Cortex of kidney (tissue), 1 donor: ENCODE measurements at places on chromosomes 12 and 14.

- DNase-seq = no peak
Observed at GRCh38 chr12:979349-979748, 11.7 kb upstream of the ERC1 start.

DNA sequence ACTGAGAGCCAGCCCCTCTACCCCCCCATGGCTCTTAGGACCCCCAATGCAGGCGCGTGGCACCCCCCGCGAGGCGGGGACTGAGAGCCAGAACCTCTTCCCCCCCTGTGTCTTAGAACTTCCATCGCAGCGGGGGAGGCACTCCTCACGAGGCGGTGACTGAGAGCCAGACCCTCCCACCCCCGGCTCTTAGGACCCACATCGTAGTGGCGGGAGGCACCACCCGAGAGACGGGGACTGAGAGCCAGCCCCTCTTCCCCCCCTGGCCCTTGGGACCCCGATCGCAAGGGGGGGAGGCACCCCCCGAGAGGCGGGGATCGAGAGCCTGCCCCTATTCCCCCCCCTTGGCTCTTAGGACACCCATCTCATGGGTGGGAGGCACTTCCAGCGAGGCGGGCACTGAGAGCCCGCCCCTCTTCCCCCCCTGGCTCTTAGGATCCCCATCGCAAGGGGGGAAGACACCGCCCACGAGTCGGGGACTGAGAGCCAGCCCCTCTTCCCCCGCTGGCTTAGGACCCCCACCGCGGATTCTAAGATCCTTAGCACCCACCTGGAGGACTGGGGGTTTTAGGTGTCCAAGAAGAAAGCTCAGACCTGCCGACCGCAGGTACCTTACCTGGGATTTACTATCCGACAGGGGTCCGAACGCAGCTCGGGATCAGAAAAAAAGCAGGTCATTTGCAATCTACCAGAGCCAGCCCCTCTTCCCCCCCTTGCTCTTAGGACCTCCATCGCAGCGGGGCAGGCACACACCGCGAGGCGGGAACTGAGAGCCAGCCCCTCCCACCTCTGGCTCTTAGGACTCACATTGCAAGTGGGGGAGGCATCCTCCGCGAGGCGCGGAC lies 44.9 kb downstream of the DDX11 start:
- DNase-seq = no peak

GRCh38 chr14:58088961-58089360 lies 63.1 kb downstream of the ARMH4 start:
- DNase-seq = no peak

DNA sequence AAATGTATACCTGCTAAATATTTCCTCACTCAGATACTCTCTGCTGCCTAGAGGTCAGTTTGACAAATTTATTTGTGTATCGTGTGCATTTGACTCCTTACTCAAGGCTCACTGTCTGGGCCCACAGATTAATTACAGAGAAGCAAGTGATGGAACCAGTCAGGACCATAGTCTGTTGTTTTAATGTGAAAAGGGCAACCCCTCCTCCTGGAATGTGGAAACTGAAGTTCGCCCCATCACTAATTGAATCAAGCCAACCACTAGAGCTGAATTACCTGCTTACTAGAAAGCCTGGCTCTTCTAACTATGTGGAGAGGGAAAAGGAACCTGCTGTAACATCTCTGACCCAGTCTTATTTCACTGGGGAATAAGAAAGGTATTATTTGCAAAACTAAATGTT lies 199.9 kb upstream of the KRR1 start:
- DNase-seq = no peak

DNA sequence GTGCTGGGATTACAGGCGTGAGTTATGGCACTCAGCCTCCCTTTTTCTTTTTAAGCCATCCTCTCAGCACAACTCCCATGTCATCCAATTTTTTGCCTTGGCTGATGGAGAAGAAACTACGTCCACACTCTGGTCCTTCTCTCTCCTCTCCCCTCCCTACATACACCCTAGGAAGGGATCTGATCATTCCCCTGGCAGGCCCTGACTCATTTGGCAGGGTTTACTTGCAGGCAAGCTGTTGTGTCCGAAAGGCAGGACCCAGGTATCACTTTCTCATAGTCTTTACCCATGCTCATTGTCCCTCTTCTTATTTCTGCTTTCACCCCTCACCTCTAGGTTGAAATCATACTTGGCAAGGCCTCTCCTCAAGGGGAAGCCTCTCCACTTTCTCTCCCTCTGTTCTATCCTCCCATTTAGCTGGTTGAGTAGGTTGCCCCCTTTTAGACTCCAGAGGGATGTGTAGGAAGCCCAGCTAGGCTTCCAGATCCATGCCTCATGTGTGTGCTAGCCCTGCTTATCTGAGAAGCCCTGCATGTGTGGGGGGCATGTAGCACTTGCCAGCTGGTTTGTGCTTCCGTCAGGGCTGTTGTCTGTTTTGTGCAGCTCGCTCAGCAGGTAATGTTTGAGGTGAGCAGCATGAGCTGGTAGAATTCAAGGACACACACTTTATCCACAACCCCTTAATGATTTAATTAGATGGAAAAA lies 14.8 kb downstream of the GPR19 start:
- no peak for DNase-seq

DNA sequence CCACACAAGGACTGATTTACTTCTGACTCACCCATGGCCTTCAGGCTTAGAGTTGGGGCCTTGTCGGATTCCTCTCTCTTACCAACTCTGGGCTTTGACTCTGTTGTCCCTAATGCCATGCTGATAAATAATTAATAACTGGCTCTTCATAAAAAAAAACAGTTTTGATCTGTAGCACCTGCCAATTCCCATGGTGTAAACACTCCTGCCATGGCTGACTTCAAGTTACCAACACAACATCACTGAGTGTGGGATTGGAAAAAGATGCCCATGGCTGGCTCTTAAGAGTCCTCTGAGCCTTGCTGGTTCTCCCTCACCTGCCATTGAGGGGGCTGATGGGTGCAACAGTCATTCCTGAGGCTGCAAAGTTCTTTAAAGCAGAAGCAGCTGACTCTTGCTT lies 104.8 kb downstream of the KIF26A start:
- DNase-seq = no peak

DNA sequence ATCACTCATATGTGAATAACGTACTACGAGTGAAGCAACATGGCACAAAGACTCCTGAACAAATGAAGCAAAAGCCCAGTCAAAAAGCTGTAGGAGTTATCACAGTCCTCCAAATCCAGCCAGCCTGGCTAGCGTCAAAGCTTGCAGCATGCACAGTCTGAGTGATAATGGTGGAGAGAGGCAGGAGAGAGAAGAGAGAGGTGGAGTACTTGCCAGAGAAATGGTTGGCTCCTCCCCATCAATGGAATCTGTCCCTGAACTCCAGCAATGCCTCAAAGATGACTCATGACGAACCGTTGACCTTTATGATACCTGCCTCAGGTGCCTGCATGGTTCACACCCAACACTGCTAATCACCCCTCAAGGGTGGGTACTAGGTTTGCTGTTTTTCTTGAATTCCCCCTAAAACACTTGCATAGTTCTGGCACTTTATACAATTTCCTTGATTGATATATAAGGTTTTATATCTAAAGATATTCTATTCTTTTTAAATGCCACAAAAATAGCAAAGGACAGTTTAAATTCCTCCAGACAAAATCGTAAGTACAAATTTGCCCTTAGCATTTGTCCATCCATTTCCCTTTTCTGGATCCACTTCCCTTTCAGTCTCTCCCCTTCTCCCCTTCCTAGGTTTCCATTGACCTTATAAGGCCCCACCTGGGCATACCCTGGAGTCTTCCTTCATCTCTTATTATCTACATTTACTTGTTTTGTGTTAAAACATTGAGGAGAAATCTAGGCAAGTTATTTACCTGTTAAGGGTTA lies 10.2 kb downstream of the ARHGDIB start:
- no peak for DNase-seq

DNA sequence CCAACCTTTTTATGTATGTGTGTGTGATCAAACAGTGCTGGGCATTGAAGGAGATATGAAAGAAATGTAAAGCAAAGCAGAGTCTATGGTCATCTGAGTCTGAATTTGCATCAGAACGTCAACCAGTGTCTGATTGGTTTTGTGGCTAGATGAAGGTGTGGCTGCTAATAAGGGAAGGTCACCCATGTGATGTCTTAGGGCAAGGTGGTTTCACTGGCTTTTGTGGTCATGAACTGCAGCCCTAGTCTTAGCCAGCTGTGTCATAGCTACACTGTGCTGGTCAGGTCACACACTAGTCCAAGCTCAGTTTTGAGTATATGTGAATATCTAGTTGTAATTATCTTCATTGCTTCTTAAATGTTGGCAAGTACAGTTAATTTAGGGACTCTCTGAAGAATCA lies 105.8 kb downstream of the TGFB3 start:
- no peak for DNase-seq

- DNase-seq = no peak
Observed at GRCh38 chr14:104069541-104069940, 16.0 kb upstream of the ASPG start.
